COR-L47 (cell line): ENCODE measurements at places on chromosomes 4 and X.

- DNase-seq: no peak
Observed at GRCh38 chr4:100979736-100980135, 367.6 kb downstream of the PPP3CA start.

GRCh38 chr4:108391701-108392455, 223.1 kb upstream of the LEF1 start:
- DNase-seq: no peak

GRCh38 chr4:148270630-148271029, 171.6 kb downstream of the NR3C2 start:
- no peak for DNase-seq

GRCh38 chr4:38071801-38072431, 111.7 kb downstream of the PTTG2 start:
- DNase-seq: no peak

GRCh38 chr4:45293335-45293734, 567.0 kb upstream of the GNPDA2 start:
- no peak for DNase-seq

DNA sequence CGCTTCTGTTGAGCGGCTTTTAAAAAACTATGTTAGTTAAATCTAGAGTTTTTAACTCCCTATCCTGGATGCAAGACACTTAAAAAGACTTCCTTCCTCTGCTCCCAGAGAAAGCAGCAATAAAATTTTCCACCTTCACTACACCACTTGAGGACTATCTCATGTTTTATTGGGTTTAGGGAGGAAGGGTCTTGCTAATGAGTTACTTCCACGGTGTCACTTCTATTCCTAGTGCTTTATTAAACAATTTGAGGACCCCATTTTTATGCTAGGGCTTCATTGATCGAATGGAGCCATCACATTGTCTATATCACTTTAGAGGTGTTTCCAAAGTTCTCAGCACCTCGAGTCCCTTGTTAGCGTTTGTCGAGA, 3.7 kb upstream of the STIM2 start:
- no peak for DNase-seq

- no peak for DNase-seq
Observed at GRCh38 chrX:11064851-11065600, 46.1 kb upstream of the HCCS start.

- no peak for DNase-seq
Observed at GRCh38 chr4:85555206-85555605, 80.3 kb downstream of the ARHGAP24 start.

- DNase-seq: no peak
Observed at GRCh38 chr4:183287309-183287659, 32.8 kb downstream of the CLDN22 start.

DNA sequence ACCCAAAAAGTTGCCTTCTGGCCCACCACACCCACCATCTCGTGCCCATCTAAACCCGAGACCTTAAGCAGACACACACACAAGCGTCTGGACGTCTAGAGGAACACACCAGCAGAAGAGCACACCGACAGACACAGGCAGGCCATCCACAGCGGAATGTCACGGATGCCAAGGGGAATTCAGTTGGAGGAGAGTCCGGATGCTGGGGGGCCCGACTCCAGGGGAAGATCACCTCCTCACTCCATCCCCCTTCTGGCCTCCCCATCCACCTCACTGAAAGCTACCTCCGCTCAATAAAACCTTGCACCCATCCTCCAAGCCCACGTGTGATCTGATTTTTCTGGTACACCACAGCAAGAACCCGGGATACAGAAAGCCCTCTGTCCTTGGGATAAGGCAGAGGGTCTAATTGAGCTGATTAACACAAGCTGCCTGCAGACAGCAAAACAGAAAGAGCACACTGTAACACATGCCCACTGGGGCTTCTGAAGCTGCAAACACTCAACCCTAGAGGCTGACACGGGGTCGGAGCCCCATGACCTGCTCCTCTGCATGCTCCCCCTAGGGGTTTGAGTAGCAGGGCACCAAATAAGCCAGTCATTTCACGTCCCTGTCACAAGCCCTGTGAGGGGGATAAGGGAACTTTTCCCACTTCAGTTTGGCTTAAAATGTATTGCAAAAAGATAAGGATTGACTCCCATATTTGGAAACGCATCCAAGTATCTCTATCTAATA, 339.6 kb upstream of the PCDH10 start:
- DNase-seq: no peak

DNA sequence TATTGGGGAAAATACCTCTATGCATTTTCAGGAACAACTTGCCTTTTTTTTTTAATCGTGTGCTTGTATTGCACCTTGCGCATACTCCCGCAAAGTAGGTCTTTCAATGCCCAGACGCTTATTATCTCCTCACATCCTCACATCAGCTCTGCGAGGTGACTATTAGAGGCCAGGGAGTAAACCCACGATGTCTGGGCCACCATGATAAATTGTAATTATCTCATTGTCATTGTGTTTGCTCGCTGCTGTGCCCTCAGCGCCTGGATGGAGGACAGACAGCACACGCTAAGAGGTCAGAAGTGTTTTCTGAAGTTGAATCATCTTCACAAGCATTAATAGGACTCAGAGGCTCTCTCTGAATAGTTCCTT, 1.0 kb upstream of the RELL1 start:
- DNase-seq: no peak

DNA sequence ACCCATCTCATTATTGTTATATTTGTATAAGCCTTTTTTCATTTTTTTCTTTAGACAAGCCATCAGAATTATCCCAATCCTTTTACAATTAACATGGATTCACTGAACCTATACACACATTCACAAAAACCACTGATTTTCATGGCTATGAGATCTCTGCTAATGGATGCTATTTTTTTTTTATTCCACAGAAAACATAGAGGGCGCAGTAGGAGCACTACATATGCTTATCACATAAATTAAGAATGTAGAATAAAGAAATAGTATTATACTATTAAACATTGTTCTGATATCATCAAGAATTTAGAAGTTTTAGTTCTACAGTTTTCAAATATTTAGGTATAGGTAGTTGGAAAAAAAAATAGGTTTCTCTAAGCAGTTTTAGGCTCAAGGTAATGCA, 1477.4 kb downstream of the ARAP2 start:
- no peak for DNase-seq

- peak; percentile 18 for DNase-seq
Observed at GRCh38 chrX:103211012-103211715, 3.7 kb upstream of the BEX4 start.
